ENCODE measurements at places on chromosomes 2 and 18.

- peak; percentile 15 for DNase-seq
Observed at GRCh38 chr2:67797801-67798540, 264.8 kb downstream of the C1D start.

GRCh38 chr2:50820176-50820575, 211.8 kb downstream of the NRXN1 start:
- DNase-seq, result no peak

DNA sequence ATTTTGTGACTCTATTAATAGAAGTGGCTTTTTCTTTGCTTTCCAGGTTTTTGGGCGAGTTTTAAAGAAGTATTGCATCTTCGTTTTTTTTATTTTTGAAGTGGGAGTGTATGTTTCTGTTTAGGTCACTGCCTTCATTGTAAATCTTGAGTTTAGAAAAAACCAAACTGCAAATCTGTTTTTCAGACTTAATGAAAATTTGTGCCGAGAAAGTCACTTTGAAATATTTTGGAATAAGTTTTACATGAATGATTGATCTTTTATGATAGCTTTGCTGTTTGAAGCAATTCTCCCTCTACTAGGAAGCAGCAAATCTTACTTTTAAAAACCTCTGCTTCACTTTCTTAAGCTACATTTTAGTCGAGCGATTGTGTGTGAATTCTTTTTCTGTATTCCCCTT, 2.2 kb downstream of the SMAD4 start:
- DNase-seq, result no peak

GRCh38 chr2:197159661-197160211, 150.8 kb downstream of the ANKRD44 start:
- peak; percentile 76 for DNase-seq

DNA sequence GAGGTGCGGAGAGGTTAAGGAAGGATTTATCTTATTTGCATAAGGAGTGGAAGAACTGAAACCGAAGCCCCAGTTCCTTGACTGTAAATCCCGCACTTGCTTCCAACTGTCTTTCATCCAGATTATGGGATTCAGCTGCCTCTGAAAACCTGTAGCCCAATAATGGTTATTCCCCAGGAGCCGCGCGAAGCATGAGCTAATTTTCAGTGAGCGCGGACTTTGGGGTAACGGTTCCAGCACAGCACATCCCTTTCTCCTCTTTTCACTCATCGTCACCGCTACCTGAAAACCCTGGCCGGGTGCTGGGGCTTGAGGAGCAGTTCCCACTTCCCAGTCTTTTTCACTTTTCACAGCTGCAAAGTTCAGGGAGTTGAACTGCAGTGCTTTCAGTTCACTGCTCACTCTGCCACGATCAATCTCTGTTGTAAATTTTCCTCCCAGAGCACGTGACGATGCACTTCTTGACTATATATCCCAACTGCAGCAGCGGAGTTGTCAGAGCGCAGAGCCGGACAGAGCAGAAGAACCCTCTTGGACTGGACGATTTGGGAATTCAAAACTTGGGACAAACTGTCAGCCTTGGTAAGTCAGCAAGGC, at the start of gene KCNE4:
Gene KCNE4, plus strand, starts transcription at position 498 of the 597 bp plus-strand sequence. CDS start 641 bp downstream, outside the sequence.
- DNase-seq, result peak; percentile 34

GRCh38 chr2:28716265-28716865, 35.3 kb upstream of the PPP1CB start:
- DNase-seq, result peak; percentile 93

GRCh38 chr18:35917043-35917442, 55.4 kb upstream of the RMP24 start:
- DNase-seq, result no peak

GRCh38 chr18:21997207-21998143, 171.9 kb upstream of the GATA6 start:
- DNase-seq, result peak; percentile 29

GRCh38 chr2:101400506-101401325, 13.4 kb upstream of the CREG2 start:
- DNase-seq, result no peak

- peak; percentile 14 for DNase-seq
Observed at GRCh38 chr2:166464187-166464586, 29.9 kb downstream of the SCN7A start.

- no peak for DNase-seq
Observed at GRCh38 chr2:166293984-166294383, 81.8 kb downstream of the SCN9A start.

GRCh38 chr2:1618974-1619373, 125.3 kb downstream of the PXDN start:
- no peak for DNase-seq

DNA sequence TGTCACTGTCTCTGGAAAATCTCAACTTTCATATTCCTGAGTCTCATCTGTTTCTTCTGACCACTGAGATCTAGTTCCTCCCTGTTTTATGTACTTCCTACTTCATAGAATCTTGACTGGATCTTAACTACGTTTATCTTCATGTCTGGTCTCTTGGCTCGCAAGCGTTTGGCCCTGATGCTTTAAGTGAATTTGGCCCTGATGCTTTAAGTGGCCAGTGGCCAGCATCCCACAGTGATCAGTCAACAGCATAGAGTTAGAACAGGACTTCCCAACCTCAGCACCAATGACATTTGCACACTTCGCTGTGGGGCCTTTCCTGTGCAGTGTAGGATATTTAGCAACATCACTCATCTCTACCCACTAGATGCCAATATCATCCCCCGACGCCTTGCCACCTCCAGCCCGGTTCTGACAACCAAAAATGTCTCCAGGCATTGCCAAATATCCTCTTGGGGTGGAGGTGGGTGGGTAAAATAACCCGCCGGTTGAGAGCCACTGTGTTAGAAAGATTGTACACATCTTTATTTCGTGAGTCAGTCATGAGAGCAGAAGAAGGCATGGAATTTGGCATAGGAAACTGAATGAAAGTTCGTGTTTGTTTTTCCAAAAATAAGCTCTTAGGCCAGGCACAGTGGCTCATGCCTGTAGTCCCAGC, 12.2 kb downstream of the TM4SF20 start:
- DNase-seq, result peak; percentile 20

DNA sequence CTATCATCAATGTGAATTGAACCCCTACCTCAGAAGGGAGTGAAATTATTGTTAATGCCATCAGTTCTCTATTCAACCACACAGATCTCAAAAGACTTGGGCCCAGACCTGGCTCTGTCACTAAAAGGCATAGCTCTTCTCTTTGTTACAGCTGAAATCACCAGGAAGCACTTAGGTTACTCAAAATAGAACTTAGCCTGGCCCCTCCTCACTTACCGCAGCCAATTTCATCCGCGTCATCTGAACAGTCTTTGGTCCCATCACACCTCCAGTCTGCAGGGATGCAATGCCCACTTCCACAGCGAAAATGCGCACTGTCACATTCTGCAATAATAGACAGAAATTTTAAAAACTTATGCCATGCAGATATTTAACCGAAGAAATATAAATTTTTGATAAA, 41.8 kb downstream of the LRP2 start:
- DNase-seq, result no peak

DNA sequence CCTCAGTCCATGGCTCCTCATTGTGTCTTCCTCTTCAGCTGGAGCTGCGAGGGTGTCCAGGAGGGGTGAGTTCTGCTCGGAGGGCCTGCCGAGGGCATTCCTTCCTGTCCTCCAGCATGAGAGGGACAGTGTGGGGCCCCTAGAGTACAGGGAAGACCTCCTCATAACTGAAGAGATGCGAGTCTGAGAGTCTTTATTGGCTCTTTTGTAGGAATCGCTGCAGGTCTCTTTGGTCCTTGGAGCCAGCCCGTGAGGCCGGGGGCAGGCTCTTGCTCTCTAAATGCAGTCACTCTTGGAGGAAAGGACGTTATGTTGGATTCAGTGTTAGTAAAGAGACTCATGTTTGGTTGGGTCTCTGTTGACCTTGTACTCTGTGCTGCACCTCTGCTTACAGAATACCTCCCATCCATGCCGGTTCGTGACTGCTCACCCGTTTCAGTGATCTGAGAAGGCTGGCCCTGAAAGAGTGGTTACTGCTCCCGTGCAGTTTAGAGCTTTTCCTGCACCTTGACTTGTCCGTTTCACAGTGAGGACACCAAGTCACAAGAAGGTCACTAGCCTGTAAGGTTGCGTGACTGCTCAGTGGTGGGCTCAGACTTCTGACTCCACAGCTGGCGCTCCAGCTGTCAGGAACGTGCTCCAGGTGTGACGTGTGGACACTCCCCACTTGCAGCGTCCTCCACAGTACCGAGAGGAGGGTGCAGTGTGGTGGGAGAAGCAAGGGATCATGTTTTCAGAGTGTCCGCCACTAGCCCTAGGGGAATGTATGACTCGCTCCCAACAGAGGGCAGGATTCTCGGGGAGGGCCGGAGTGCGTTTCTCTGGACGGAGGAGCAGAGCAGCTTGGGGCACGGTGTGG, 7.8 kb downstream of the ATG4B start:
- no peak for DNase-seq

- DNase-seq, result no peak
Observed at GRCh38 chr2:8490166-8490721, 191.6 kb upstream of the ID2 start.

GRCh38 chr2:207937823-207938222, 87.5 kb downstream of the PLEKHM3 start:
- DNase-seq, result no peak

- peak; percentile 21 for DNase-seq
Observed at GRCh38 chr2:168166902-168167510, 80.4 kb downstream of the STK39 start.

DNA sequence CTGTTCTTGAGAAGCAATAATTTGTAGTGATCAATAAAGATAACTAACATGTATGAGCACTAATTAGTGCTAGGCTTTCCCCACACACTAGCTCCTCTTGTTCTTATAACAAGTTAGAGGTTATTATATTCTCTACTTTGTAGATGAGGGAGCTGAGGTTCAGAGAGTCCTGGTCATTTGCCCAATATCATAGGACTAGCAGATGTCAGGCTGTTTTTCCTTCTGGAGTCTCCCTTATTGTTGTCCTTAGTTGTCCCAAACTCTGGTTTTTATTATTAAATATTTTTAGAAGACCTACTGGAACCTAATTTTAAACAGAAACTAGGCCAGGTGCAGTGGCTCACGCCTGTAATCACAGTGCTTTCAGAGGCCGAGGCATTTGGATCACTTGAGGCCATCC, 16.5 kb upstream of the TTC39C start:
- DNase-seq, result no peak

Data from Daoy (cell line).